H4 (cell line): ENCODE measurements at places on chromosomes 13 and 19. TPM values are rescaled to one million over a fixed set of nuclear protein-coding genes. Genes with fewer than 3 reads are reported as not detected.

NCCRP1 gene
- total RNA-seq, result not detected in 2 replicates

TIMM50 gene
- total RNA-seq, result 91.9 and 122 TPM in 2 replicates

MISP gene
- not detected in 2 replicates for total RNA-seq

ZSWIM4 gene
- total RNA-seq, result 1.3 and 5.7 TPM in 2 replicates

ZNF230 gene
- total RNA-seq, result 2.0 and 7.8 TPM in 2 replicates

ZNF260 gene
- total RNA-seq, result 9.3 and 13.2 TPM in 2 replicates

TLE6 gene
- total RNA-seq, result 1.5 and 2.7 TPM in 2 replicates

OR7D2 gene
- total RNA-seq, result not detected in 2 replicates

PNMA8B gene
- not detected in 2 replicates for total RNA-seq

SNRPA gene
- 42.3 and 71.7 TPM in 2 replicates for total RNA-seq

CDX2 gene
- not detected in 2 replicates for total RNA-seq

S1PR5 gene
- total RNA-seq, result 1.0 and 1.7 TPM in 2 replicates
